ENCODE measurements at places on chromosomes 1 and 21.

DNA sequence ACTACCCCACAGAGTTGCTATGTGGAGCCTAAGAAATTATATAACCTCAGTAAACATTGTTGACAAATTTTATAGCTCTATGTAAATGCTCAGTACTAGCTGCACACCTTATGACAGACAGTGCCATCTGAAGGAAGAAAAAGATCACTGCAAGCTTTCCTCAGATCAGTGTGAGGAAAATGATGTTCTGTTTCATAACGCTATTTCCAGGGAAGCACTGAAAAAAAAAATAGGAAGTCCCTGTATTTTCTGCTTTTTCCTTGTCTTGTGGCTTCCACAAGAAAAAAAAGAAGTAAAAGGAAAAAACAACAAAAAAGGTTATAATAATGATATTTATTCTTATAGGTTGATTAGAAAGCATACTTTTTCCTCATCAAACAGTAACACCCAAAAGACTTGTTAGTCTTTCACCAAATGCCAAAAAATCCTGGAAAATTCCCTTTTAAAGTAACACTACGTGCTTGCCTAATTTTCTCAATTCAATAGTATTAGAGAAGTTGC lies 23.2 kb downstream of the LYST start:
- no peak for DNase-seq

GRCh38 chr1:94215955-94216354 lies 21.4 kb downstream of the ARHGAP29 start:
- no peak for DNase-seq

DNA sequence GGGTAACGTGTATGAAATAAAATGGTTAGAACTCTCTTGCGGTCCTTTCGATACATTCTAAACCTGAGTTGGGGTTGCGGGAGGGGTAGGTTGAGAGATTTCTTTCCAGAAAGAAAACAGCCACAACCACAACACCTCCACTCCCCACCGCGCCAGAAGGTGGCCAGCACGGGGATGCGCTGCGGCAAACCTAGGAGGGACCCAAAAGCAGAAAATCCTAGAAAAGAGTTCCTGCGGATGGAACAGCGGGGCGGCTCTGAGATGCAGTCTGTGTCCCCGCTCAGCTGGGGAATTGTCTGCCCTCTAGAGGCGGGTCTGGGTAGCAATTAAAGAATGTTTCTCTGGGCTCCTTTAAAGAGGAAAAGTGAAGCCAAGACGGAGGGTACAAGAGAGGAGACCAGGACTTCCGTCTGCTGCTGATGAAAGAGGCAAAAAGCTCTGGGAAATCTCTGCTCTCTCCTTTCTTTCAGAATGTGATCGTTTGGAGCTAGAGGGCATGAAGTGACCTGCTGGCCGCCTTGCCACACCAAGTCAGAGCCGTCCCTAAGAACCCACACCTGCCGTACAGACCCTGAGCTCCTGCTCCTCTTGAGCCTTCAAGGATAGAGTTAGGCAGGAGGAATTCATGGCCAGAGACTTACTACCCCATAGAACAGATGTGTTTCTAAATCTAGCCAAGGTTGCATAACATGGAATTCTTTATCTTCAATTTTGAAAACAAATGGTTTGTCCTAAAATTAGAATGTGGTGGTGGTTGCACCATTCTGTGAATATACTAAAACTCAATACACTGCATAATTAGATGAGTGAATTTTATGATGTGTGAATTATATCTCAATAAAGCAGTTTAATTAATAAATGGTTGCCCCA lies 46.5 kb upstream of the COA6 start:
- peak; percentile 79 for DNase-seq

DNA sequence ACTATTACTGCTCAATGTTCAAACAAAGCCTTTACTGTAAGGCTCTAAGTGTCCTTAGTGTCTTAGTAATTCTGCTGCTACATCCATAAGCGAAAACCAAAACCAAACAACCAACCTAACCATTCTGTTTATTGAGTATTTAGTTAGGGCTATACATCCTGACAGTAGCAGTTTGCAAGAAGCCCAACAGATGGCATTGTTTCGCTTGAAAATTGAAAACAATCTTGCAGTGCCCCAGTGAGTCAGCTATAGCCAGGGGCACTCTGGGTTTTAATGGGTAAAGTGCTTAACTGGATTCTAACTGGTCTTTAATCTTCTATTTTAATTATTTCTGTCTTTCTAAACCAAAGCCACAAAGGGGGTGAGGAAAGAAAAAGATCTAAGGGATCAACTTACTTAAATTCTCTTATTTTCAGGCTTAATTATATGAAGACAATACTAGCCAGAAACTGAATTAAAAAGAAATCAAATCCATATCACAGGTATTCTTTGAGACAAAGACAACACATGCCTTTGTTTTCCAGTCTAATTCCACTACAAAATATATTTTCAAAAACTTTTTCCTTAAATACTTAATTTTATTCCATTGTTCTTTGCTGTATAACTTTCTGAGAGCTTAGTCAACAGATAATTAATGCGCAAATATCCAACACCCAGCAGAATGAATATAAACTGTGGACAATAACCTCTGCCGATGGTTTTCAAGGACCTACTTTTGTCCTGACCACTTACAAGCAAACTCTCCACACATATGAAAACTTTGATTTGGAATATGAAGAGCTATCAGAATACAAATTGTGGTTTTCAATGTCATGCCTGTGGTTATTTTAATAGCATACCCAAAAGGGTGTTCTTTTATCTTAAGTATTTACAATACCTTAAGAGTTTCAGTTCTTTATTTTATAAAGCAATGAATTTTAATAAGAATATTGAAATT lies 15.2 kb downstream of the POGZ start:
- peak; percentile 69 for DNase-seq

- peak; percentile 12 for DNase-seq
Observed at GRCh38 chr1:225655509-225656258, 2.8 kb upstream of the ENAH start.

DNA sequence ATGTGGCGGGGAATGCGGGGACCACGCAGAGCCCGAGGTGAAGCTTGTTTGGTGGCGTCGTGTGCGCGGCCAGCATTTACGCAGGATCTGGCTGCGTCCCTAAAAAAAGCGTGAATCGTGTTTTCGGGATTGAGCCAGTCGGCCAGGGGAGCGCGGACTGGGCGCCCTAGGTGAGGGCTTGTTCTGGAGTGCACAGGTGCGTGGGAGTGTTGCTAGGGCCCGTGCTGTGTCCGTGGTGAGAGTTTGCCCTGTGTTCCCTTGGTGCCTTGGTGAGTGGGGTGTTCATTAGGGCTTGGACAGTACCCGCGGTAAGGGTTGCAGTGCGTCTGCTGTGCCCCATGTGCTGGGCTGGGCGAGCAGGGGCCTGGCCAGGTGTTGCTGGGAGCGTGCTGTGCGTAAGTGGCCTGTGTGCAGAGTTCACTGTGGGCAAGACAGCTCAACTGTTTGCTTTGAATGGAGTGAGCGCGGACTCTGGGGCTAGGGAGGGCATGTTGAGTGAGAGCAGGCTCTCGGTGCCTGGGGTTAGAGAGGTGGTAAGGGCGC lies 673 bp downstream of the CD46 start:
- DNase-seq = peak; percentile 62

DNA sequence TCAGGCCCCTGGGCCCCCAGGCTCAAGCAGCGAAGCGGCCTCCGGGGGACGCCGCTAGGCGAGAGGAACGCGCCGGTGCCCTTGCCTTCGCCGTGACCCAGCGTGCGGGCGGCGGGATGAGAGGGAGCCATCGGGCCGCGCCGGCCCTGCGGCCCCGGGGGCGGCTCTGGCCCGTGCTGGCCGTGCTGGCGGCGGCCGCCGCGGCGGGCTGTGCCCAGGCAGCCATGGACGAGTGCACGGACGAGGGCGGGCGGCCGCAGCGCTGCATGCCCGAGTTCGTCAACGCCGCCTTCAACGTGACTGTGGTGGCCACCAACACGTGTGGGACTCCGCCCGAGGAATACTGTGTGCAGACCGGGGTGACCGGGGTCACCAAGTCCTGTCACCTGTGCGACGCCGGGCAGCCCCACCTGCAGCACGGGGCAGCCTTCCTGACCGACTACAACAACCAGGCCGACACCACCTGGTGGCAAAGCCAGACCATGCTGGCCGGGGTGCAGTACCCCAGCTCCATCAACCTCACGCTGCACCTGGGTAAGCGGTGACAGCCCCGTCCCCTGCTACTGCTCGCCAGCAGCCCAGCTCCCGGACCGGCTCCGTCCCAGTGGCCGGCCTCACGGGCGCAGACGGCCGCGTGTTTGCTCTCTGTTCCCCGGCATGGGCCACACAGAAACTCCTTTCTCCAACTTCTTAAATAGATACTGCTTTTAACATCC lies 539 bp downstream of the LAMC1 start:
- peak; percentile 63 for DNase-seq

GRCh38 chr1:44531785-44532566 lies 126.9 kb downstream of the RNF220 start:
- peak; percentile 5 for DNase-seq

DNA sequence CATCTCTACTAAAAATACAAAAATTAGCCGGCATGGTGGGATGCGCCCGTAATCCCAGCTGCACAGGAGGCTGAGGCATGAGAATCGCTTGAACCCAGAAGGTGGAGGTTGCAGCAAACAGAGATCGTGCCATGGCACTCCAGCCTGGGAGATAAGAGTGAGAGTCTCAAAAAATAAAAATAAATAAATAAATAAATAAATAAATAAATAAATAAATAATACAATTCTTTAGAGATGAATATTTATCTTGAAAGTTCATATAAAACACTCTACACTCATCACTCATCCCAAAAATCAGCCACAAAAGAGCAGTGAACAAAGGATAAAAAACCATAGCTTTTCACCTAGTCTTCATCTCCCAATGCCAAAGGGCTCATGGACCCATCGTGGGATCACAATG lies 162.2 kb upstream of the C8B start:
- no peak for DNase-seq

DNA sequence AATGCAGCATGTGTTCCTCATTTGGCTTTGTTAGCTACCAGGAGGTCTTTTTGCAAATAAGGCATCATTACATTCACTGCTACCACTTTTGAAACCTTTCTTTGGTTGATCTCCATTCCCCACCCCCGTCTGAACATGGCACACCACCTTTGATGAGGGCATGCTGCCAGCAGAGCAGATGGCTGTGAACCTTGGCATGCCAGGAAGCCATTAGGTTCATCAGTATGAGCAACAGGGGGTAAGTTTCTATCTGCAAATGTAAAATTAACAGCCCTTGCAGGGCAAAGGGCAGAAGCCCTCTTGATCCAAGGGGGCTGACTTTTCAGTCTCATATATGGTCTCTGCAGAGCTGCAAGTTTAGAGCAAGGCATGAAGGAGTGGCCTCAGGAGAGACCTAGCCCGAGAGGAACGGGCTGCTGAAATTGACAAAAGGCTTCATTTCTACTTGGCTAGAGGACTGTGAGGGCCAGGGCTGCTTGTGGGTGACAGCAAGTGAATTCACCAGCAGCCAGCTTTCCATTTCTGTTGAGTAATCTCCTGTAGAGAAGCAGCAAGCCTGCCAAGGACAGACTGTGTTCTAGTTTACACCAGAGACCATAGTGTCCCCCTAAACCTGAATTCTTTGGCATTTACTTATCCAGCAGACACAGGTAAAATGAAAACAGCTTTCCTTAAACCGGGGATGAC lies 127.9 kb downstream of the ZNF326 start:
- DNase-seq = no peak

GRCh38 chr1:118366286-118366685 lies 181.3 kb upstream of the SPAG17 start:
- no peak for DNase-seq

DNA sequence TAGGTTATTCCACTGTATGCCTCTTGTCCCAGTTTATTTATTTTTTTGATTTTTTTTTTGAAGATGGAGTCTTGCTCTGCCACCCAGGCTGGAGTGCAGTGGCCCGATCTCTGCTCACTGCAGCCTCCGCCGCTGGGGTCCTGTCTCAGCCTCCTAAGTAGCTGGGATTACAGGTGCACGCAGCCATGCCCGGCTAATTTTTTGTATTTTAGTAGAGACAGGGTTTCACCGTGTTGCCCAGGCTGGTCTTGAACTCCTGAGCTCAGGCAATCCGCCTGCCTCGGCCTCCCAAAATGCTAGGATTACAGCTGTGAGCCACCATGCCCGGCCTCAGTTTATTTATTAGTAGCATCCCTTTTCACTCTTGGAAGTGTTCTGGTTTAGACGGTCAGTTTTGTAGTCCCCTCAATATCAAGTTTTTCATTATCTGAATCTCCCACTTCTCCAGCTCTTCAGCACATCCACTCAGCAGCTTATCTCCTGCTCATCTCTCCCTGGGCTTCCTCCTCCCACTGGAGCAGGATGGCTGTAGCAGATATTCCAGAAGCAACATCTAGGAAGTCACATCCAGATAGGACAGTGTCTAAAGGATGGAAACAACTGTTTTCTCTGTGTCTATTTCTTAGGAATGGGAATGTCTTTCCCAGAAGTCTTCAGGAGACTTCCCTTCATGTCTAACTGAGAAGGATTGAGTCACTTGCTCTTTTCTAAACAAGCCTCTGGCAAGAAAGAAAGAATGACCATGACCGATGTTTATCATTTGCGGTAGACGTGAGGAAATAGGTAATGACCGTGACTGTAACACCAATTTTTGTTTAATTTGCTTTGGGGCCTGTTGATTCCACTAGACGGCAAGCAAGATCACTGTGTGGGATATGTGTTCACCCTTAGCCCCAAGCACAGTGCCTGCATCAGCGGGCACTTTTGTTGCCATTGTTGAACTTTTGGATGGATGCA lies 14.4 kb downstream of the CCDC190 start:
- no peak for DNase-seq

DNA sequence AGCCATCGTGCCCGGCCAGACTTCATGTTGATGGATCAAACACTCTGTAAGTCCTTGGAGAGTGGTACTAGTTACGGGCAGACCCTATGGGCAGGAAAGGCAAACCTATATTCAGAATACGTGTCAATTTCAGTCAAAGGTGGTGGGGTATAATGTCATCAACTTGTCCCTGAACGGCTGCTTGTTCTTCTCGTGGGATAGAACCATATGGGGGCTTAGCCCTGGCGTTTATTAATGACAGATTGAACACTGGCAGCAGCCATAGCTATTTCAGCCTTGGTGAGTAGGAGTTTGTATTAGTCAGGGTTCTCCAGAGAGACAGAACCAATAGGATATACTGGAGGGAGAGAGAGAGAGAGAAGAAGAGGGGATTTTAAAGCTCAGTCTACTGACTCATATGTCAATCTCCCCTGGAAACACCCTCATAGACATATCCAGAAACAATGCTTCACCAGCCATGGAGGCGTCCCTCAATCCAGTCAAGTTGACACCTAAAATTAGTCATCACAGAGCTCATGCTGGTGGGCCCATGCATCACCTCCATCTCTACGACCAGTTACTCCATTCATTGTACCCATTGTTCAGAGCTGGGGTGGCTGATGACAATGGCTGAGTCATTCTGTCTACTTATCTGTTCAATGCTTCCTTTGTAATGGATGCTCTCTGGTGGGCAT lies 16.1 kb upstream of the AQP10 start:
- peak; percentile 64 for DNase-seq

GRCh38 chr1:41981796-41982195 lies 63.1 kb upstream of the HIVEP3 start:
- no peak for DNase-seq

Measured in stimulated activated CD4-positive, alpha-beta T cell treated with anti-CD3 and anti-CD28 coated beads, Interleukin-15, amount 100 ng/mL, for 24 hours (primary cell).